ENCODE measurements at places on chromosomes 3 and 15.
A peak's percentile ranks its signal among the peaks of the same experiment; 100 is the strongest.

GRCh38 chr3:13878281-13879101, 1.4 kb downstream of the WNT7A start:
- no peak for DNase-seq

GRCh38 chr3:59502806-59503205, 453.0 kb upstream of the CFAP20DC start:
- DNase-seq: peak; percentile 39

GRCh38 chr15:67899596-67900283, 59.9 kb upstream of the RNU6-1 start:
- DNase-seq: no peak

GRCh38 chr3:183711516-183711915, 13.9 kb downstream of the YEATS2 start:
- no peak for DNase-seq

Data from AG09319 (cell line).